Activated T-helper 9 cell treated with anti-CD3 and anti-CD28 coated beads, Interleukin-2, amount 50 U/mL, for 16 hours (primary cell): ENCODE measurements at places on chromosomes 5 and 9.
A peak's percentile ranks its signal among the peaks of the same experiment; 100 is the strongest.

DNA sequence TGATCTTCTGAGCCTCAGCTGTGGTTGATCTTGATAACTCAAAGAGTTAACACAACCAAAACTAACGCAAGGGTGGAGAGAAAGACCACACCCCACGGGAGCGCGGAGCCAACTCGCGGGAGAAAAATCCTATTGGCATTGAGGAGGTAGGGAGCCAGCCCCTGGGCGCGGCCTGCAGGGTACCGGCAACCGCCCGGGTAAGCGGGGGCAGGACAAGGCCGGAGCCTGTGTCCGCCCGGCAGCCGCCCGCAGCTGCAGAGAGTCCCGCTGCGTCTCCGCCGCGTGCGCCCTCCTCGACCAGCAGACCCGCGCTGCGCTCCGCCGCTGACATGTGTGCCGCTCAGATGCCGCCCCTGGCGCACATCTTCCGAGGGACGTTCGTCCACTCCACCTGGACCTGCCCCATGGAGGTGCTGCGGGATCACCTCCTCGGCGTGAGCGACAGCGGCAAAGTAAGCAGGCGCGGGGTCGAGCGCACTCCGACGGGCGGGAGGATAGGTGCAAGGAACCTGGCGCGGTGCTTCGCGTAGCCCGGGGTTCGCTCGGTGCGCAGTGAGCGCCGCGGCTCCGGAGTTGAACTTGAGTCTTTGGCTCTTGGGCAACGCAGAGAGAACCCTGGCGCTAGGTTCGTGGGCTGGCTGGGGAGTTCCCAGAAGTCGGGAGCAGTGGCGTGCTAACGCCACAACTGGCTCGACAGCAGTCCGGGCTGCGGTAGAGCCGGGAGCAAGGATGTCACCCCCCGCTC is at the start of gene GDA:
Gene GDA, plus strand, starts transcription at position 210 of the 745 bp plus-strand sequence. Its CDS starts 120 bp downstream, at position 330.
- DNase-seq: no peak

DNA sequence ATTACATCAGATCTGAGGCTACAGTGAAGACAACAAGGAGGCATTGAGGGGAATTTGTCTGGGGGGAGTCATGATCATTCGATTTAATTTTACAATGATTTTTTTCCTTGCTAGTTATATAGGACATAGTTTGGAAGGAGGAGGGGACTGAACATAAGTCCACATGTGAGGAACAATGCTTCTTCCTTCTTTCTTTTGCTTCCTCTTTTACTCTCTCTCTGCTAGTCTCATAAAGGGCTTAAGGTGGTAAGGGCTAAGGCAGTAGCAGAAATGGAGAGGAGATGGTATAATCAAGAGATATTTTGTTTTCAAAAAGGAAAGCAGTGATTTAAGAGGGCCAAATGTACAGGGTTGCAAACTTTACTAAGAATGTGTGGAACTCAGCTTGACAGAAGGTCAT is 64.3 kb downstream of the GRIN3A start:
- no peak for DNase-seq

GRCh38 chr9:25418974-25419373 is 259.3 kb downstream of the TUSC1 start:
- DNase-seq: no peak

DNA sequence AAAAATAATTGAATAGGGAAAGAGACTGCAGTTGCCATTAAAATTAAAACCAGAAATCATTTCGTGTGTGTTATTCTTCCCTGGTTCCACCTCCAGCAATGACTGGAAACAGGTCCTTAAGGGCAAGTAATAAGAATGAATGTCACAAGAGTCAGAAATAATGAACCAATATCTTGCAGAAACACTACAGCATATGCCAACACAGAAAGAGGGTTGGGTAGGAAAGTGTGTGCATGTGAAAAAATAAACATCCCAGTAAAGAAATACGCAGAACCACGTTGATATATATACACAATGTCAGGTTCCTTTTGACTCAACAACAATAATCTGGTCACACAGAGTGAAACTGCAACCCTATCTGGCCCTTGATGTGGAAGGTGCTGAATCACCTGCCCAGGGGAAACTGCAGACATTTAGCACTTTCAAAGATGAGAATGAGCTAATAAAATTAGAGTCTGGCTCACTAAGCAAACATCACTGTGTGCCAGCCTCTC is 15.0 kb downstream of the HMHB1 start:
- no peak for DNase-seq

DNA sequence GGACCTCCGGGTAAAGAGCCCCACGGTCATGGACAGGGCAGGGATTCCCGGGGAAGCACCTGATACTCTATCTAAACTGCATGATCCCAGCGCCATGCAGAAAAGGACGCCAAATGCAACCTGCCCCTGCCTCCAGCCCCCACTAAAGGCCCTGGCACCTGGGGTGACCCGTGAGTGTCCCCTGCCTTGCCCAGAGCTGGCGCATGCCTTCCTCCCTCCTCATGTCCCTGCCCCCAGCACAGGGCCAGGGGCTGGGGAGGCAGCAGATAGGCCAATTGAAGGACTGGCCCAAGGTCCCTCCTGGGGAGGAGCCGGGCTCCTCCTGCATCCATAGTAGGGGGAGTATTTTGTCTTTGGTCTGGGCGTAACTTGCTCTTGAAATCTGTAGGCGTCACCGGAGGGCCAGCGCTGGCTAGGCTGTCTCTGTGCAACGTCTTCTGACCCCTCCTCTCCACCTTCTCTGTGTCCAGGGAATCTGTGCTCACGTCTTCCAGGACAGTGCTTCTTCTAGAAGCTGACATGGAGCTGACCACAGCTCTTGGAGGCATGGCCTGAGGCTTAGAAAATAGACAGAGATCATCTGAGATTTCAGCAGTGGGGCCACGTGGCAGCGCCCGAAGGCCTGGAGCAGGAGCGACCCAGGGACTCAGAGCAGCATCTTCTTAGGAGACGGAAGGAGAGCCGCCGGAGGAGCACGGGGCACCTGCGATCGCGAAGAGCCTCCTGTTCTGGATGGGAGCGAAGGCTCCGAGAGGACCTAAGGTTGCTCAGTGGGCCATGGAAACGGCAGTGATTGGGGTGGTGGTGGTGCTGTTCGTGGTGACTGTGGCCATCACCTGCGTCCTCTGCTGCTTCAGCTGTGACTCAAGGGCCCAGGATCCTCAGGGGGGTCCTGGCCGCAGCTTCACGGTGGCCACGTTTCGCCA is 660 bp downstream of the SPAAR start:
- DNase-seq: no peak

- DNase-seq: no peak
Observed at GRCh38 chr9:10003047-10003446, 609.8 kb downstream of the PTPRD start.

- DNase-seq: no peak
Observed at GRCh38 chr5:169272111-169272510, 28.8 kb downstream of the SLIT3 start.

- no peak for DNase-seq
Observed at GRCh38 chr9:86093788-86094555, 5.4 kb downstream of the GOLM1 start.

DNA sequence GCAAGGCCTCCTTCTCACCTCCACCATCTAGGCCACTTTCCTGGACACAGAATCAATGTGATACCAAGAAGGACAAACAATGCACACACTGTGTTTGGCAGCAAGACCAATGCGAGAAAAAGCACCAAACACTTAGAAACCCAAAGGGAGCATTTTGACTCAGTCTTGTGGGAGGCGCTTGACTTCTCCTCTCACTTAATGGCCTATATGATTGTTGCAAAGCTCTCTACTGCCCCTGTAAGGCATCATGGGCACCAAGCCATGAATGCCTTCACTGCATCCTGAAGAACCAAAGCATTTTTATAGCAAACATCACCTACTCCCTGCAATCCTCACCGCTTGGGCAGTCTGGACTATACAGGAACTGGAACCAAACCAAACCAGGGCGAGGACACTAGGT is 57.5 kb downstream of the CDH6 start:
- DNase-seq: no peak

- DNase-seq: no peak
Observed at GRCh38 chr5:17042041-17042440, 106.0 kb upstream of the MYO10 start.

DNA sequence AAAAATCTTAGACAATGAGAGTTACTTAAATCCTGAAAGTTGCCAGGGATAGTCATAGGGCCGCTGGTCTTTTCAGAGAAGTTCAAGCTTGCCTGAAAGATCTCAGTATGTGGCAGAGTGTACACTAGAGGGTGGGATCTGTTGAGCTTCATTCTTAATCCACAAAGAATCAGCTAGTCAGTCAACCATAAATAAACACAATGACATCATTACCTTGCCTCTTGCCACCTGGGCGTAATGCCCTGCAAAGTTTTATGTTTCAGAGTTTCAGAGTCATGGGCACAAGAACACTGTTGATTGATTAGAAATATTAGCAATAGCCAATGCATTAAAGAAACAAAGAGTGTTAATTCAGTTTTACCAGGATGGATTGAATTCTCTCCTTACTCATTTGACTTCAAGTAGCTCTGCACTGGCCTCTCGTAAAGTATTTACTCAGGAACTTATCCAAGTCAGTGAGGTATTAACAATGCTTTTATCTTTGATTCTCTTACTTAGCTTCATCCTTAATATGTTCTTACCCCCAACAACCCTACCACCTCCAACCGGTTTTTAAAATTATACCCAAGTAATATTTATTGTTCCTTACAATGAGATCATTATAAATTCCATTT is 14.3 kb upstream of the ANXA1 start:
- DNase-seq: no peak

- no peak for DNase-seq
Observed at GRCh38 chr9:10917001-10917400, 304.2 kb upstream of the PTPRD start.

DNA sequence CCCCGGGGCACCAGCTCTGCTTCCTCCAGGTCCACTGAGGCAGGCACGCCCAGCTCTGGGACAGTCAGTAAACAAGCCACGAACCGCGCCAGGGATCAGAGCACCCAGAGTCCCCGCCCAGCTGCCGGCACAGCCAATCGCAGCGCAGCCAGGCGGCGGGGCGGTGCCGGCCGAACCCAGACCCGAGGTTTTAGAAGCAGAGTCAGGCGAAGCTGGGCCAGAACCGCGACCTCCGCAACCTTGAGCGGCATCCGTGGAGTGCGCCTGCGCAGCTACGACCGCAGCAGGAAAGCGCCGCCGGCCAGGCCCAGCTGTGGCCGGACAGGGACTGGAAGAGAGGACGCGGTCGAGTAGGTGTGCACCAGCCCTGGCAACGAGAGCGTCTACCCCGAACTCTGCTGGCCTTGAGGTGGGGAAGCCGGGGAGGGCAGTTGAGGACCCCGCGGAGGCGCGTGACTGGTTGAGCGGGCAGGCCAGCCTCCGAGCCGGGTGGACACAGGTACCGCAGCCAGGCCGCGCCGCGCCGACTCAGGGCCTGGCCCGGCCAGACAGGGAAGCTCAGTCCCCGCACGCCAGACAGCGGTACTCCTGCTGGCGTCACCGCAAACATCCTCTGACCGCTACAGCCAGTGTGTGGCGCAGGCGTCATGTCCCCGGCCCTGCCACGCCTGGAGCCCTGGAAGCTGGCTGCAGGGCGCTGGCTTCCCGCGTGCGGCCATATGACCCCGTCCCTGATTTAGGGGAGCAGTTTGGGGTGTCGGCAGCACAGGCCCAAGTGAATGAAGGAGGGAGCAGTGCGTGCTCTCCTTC is at the start of gene CTSL:
Gene CTSL, plus strand, starts transcription at position 220 of the 810 bp plus-strand sequence. CDS start 1,485 bp downstream, outside the sequence.
- peak; percentile 34 for DNase-seq

- no peak for DNase-seq
Observed at GRCh38 chr5:96288845-96289185, 144.2 kb downstream of the PCSK1 start.

GRCh38 chr5:56358703-56359681 is 125.9 kb upstream of the ANKRD55 start:
- DNase-seq: no peak

DNA sequence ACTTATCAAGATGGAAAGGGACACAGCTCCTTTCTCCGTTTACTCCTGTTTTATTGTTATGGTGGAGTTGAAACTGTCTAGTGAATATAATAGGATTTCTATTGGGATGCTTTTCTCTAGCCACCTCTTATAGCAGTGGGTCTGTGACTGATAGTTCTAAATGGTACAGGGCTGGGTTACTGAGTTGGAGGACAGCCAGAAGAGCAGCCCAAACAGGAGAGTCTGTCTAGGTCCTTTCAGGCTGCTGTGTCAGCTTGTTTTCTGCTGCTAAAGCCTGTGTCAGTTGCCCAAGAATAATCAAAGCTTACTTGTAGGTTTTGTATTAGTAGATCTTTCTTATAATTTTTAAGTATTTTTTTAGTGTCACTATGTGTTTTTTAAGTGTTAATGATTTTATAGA is 356.0 kb upstream of the SEMA6A start:
- no peak for DNase-seq

- peak; percentile 3 for DNase-seq
Observed at GRCh38 chr5:151745071-151745705, 13.2 kb downstream of the ATOX1 start.

DNA sequence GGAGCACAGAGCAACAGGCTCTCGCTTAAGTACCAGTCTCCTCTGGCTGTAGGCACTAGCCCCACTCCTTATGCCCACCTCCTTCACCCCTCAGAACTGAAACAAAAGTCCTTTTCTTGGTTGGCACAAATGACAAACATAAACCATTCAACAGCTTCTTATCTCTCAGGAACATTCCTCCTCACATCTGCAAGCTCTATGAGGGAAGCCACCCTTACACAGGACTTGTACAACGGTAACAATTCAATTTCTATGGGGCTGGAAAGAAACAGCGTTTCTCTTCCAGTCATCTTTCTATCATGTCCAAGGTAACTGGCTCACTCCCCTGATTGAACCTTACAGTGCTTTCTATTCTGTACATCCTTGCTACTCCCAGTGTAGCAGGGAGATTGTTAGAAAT is 74.1 kb downstream of the CSF2 start:
- DNase-seq: no peak

DNA sequence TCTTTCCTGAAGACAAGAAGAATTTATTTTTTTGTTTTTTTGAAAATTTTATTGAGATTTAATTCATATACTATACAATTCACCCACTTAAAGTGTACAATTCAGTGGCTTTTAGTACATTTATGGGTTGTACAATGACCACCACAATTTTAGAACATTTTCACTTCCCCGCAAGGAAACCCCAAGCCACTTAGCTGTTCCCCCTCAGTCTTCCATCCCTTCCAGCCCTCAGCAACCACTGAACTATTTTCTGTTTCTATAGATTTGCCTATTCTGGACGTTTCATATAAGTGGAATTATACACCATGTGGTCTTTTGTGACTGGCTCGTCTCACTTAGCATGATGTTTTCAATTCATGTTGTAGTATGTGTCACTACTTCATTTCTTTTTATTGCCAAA is 28.0 kb downstream of the DNAI1 start:
- no peak for DNase-seq

GRCh38 chr5:36815871-36816270 is 60.7 kb upstream of the NIPBL start:
- no peak for DNase-seq

- no peak for DNase-seq
Observed at GRCh38 chr9:31590091-31590490, 794.4 kb upstream of the ACO1 start.
